ENCODE measurements at places on chromosomes 5 and 9. TPM values are rescaled to one million over a fixed set of nuclear protein-coding genes. Genes with fewer than 3 reads are reported as not detected.

- DNase-seq, result peak; percentile 5
Measured at GRCh38 chr5:146828385-146828784, 50.2 kb downstream of the PPP2R2B start.

DNA sequence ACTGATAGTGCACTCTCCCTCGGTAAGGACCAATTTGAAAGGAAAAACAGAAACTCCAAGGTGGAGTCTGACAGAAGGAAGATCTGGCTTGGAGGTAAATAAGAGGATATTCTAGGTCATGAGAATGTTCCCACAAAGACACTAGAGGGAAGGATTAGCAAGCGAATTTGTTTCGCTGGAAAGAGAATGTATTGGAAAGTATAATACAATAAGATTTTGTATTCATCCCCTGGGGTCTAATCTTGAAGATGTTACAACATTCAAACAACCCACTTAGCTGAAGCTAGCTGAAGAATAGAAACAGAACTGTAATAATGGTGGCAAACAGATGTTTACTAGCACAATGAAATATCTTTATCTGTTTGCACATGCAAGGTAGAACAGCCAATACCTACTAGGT is 158.7 kb downstream of the GNAQ start:
- DNase-seq, result no peak

DNA sequence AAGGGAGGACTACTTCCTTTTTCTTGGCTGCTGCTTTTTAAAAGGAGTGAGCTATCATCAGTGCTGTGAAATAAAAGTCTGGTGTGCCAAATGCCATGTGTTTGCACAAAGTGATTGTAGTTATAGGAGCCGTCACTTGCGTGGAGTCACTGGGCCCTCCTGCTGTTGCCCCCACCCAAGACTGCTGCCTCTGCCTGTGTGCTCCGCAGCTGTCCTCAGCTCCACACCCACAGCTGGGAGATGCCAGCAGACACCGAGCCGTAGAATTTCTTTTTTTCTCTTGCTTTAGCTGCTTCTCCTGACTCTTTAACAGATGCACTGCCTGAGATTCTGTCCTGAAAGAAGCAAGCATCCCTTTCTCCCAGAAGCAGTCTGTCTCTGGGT is 9.8 kb upstream of the GLE1 start:
- no peak for DNase-seq

DNA sequence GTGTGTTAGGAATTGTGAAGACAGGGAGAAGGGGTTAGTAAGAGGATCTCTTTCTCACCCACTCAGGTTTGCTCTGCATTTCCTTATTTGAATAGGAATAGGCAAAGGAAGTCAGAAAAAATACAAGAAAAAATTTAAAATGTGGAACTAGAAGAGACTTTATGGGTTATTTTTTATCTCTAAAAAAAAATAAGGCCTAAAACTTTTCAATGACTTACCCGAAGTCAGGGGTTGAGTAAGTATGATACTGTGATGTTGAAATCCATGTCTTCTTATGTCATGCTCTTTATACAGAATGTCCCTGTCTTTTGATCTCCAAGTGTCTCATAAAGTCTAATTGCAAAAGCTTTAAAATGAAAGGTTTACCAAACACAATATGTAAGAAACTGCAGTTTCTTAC is 148.3 kb upstream of the PIK3R1 start:
- peak; percentile 15 for DNase-seq

The PAEP gene
- total RNA-seq, result not detected

The PCDHA12 gene
- total RNA-seq, result not detected

The IL9 gene
- total RNA-seq, result not detected

The SHISAL2B gene
- total RNA-seq, result not detected

The FAM200C gene
- 7.4 TPM for total RNA-seq

The PDE4D gene
- total RNA-seq, result 14.6 TPM

The ORM2 gene
- total RNA-seq, result not detected

All from RPMI7951 (cell line).